ENCODE measurements at places on chromosomes 11 and 22.

GRCh38 chr11:130779267-130779666 is 137.0 kb downstream of the SNX19 start:
- DNase-seq, result no peak

- DNase-seq, result no peak
Measured at GRCh38 chr11:64372802-64373597, 14.0 kb downstream of the RPS6KA4 start.

GRCh38 chr11:73382183-73382582 is 6.0 kb downstream of the RELT start:
- no peak for DNase-seq

GRCh38 chr22:46062232-46062615 is 85.3 kb upstream of the WNT7B start:
- DNase-seq, result no peak

DNA sequence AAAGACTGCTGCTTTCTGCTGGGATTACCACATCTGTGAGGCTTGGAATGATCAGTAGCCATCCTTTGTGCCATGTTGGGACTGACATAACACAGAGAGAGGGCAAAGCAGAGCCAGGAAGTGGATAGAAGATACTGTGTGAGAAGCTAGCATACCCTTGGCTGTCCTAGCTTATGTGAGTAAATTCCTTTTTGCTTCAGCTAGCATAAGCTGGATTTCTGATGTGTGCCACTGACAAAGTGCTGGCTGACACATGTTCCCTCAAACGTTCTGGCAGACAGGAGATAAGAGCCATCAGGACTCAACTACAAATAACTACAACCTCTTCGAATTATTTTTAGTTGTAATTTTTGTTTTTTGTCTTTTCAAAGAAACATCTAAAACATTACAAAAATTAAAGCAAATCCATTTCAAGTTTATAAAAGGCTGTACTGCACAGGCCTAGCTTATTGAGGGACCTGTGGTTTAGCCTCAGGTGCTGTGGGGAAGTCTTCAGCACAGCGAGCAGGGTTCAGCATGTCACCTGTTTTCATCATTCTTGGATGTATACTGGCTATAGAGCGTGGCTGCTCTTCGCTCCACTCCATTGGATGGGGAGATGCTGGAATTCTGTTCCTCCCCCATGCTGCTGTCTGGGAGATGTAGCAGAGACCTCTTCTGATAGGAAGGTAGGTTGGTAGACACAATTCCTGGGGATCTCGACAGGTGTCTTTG is 120.9 kb downstream of the SWAP70 start:
- no peak for DNase-seq

GRCh38 chr22:17243524-17243923 is 24.3 kb upstream of the ADA2 start:
- DNase-seq, result no peak

DNA sequence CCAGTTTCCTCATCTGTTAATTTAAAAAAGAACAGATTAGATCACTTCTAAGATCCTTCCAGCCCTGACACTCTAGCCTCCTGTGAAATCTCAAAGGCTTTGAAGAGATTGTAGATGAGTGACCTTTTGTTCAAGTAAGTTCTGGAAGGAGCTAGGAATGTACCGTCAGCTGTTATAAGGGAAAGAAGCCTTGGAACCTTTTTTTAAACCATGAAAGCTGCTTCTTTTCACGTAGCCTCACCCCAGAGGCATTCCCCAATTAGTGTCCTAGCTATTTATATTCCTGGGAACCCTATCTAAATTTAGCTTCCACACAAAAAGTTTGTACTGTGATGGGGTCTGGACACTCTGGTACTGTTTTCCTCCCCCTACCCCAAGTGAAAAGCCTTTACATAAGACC is 35.8 kb upstream of the SLN start:
- no peak for DNase-seq

DNA sequence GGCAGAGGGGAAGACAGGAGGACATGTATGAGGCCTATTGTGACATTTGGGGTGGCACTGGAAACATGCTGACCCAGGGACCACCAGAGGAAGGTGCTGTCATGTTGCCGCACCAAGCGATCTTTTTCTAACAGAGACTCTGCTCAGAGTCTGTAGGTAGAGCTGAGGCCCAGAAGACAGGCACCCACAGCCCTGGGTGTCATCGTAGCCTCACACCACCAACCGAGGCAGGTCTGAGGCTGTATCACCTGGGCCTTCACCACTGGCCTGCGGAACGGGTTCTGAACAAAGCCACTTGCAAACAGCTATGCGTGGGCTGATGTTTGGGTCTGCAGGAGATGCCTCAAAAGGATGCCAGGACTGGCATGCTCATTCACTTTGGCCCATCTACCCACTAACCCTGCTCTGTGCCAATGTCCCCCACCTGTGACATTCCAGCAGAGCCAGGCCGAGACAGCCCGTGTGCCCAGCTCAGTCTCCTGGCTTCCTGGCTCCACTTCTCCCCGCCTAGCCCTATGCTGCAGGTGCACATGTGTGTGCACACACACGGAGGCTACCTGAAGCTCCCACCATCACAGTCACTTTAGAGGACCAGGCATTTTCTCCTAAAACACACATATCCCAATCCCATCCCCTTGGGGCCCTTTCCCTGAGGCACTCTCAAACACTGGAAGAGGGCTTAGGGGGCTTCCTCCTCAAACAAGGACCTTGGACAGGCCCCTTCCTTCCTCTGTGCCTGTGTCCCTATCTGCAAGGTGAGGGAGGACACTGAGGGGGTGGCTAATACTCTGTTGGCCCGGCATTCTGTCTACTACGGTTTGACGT is 3.6 kb downstream of the TRIM29 start:
- no peak for DNase-seq

DNA sequence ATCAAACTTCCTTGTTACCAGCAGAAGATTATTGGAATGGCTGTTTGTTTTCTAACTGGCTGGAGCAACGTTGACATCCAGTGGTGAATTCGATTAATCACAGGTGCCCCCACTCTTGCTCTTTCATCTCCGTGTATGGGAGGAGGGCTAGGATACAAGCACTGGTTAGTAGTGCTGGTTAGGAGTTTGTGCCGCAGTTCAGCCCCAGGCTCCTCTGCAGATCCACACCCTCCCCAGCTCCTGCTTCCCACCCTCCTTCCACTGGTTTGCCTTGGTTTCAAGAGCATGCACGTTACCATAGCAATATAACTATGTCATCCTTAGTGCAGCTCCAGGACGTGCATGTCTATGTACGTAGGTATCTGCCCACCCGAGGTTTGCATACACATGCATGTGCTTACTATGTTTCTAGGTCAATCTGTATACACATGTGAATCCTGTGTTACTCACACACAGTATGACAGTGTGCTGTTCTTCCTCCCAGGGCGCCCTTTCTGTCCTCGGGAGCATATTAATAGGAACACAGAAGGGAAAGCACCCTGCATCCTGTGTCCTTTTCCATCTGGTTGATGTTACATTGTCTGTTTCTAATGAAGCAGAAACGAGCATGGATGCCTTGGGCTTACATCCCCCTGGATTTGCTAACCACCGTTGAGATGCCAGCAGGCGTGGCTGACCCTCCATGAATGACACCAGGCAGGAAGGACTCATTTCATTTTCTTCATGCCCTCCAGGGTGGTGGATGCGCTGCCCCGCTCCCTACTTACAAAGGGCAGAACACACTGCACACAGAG is 539.3 kb downstream of the OPCML start:
- no peak for DNase-seq
